Activated naive CD8-positive, alpha-beta T cell treated with anti-CD3 and anti-CD28 coated beads for 36 hours (primary cell): ENCODE measurements at places on chromosomes 3 and 15.

- DNase-seq: no peak
These were observed 37.4 kb upstream of the MRPL3 start for GRCh38 chr3:131540143-131540542.

DNA sequence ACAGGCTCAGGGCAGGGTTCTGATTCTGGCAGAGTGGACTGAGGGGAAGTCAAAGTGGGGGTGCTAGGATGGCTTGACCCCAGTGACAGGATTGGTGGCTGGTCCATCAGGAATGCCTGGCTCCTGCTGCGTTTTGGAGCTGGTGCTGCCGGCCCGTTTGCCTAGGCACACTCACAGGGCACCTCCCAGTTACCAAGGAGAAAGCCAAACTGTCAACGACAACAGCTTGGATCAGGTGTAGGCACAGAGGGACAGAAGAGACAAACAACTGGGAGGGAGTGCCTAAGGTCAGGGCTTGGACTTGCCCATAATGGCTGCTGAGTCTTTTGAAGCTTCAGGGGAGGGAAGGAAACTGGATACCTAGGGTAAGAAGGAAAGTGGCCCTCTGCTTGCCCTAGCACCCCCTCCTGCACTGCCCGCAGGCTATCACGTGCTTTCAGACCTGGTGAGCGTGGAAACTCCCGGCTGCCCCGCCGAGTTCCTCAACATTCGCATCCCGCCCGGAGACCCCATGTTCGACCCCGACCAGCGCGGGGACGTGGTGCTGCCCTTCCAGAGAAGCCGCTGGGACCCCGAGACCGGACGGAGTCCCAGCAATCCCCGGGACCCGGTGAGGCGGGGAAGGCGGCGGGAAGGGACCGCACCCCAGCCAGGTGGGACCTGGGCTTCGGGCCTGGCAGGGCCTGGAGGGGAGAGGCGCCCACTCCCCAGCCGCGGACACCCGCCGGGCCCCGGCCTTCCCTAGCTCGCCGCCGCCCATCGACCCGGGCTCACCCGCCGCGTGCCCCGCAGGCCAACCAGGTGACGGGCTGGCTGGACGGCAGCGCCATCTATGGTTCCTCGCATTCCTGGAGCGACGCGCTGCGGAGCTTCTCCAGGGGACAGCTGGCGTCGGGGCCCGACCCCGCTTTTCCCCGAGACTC is 5.1 kb downstream of the DUOX1 start:
- no peak for DNase-seq

DNA sequence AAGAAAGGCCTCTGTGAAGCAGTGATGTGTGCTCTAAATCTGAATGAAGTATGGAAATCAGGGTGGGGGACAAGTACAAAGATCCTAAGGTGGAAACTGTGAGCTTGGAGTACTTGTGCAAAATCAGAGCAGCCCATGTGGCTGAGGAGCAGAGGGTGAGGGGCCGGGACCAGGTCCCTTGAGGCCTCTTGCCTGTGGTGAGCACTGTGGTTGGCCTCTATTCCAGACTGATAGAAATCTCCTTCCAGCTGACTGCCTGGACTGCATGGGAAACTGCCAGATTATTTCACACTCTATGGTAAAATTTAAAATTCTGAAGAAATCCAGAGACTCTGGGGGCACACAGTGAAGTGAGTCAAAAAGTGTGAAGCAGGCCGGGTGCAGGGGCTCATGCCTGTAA is 81.4 kb downstream of the TM4SF4 start:
- DNase-seq: no peak

GRCh38 chr3:128996200-128996599 is 2.3 kb upstream of the CFAP92 start:
- DNase-seq: no peak

- no peak for DNase-seq
These were observed 24.5 kb upstream of the PLA2G4D start for GRCh38 chr15:42118650-42119445.

DNA sequence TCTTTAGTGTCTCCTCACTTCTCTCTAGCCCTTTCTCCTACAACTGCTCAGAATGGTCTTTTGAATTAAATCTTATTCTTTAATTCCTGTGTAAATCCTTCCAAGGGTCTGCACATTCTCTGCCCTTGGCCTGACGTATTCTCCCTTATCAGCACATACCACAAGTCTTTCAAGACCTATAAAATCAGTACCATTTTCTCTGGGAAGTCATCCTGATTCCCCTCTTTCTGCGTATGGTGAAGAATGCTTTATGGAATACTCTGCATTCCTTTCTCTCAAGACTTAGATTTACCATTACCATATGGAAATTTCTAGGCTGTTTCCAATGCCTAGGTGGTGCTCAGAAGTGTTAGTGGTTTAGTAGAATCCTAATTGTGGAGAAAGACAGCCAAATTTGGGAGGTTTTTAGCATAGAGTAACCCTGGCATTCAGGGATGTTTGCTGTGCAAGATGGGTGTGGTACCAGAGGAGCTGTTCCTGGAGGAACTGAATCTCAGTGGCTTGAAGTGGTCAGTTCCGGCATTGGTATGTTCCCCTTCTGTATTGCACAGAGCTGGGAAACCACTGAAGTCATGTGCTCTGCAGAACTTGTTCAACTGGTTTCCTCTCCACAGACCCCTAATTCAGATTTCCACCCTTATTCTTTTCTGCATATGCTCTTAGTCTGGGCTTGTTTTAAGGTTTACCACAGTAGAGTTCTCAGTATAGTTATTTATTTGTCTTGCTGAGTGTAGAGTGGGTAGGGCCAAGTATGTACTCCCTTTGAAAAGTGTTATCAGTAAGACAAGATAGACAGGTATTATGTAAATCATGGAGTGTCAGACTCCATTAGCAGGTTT is 24.5 kb downstream of the IQGAP1 start:
- no peak for DNase-seq

DNA sequence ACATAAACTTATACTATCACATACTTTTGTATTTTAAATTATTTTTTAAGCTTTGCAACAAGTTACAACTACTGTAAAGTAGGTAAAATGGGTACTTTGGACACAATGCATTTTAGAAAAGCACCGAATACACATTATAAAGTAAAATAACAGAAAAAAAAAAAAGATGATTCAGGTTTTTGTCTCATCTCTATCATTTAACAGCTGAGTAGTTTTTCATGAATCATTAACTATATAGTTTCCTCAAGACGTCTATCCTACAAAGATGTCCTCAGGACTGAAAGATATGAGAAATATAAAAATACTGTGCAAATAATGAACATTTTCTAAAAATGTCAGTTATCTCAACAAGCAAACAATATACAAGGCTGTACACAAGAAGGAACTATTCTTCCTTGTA is 46.9 kb downstream of the ANKRD28 start:
- DNase-seq: no peak

DNA sequence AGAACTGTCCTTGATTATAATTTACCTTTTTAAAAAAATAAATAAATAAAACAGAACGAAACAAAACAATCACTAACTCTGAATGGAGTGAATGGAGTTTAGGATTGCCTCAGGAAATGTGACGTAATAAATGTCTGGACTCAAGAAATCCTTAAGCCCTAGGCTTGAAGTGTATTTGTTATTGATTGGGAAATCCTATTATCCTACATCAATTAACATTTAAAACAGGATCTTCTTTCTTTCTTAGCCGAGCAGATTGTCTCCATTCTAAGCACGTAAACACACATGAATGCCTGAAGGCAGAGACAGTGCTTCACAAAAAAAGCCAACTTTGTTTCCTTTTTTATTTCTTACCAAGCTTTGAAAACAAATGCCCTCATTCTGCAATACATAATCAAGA is 33.4 kb downstream of the KAT2B start:
- DNase-seq: no peak

- DNase-seq: no peak
These were observed 155.1 kb downstream of the MAGI1 start for GRCh38 chr3:65883613-65884012.
